CD4-positive, alpha-beta T cell treated with Interleukin-17A for 4 hours (primary cell): ENCODE measurements at places on chromosomes 3 and 15.

- DNase-seq = no peak
These were observed 242.0 kb upstream of the GOLGA6L4 start for GRCh38 chr15:83993591-83993990.

DNA sequence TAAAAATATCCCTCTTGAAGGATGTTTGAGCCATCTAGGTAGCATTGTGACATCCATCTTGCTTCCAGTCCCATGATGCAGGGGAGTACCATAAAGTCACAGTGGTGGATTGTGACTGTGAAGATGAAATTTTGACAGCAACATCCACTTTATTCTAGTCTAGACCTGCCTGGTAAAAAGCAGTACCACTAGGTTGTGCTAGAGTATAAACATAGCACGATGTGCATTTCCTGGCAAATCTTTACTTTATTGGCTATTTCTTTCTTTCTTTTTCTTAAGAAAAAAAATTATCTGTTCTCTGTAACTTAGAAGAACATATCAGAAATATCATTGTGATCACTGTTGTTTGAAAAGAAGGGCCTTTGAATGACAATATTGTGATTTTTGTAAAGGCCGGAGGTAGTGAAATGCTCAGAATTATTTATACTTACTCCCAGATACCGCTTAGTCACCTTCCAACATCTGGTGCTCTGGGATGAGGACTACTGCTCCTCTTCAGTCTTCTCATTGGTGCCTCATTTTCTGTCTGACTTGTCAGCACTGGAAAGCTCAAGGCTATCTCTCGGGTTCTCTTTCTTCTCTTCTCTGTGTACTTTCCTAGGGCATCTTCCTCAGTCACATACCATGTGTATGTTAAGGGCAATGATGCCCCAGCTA, 35.6 kb downstream of the AGBL1 start:
- DNase-seq = no peak

DNA sequence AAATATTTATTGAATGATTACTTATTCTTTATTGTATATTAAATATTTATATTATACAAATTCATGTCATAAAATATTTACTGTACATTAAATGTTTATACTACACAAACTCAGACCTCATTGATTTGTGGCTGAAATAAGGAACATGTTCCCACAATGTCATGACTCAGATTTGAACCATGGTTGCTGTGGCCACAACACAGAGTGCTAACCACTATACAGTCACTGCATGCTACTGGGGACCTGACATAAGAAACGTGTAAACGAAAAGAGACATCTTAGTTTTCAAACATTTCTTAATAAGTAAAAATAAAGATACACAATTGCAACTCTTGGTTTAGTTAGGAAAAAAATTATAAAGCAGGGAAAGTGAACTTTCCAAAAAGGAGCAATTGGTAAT, 99.1 kb upstream of the AGTR1 start:
- DNase-seq = no peak

DNA sequence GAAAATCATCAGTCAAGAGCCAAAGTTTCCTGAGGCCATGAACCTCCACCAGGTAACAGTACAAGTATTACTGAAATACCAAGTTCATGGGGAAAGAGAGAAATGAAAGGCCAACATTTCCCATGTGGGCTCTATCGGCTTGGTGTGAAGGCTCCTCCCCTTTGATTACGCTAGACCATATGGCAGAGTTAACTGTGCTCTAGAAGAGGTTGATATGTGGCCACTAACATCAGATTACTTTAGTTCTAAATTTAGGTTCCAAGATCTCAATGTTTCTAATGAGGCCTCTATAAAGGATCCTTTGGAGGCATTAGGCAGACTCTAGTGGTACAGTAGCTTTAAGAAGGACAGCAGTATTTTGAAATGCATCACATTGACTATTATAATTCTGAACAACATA, 127.1 kb downstream of the SEMA6D start:
- DNase-seq = no peak

- DNase-seq = no peak
These were observed 214.6 kb downstream of the KCNAB1 start for GRCh38 chr3:156334841-156335545.

GRCh38 chr3:148062590-148062989, 635.1 kb upstream of the AGTR1 start:
- DNase-seq = no peak

GRCh38 chr3:155778462-155778861, 27.6 kb downstream of the C3orf33 start:
- no peak for DNase-seq

- no peak for DNase-seq
These were observed 7.3 kb downstream of the FBLN2 start for GRCh38 chr3:13556207-13556606.

DNA sequence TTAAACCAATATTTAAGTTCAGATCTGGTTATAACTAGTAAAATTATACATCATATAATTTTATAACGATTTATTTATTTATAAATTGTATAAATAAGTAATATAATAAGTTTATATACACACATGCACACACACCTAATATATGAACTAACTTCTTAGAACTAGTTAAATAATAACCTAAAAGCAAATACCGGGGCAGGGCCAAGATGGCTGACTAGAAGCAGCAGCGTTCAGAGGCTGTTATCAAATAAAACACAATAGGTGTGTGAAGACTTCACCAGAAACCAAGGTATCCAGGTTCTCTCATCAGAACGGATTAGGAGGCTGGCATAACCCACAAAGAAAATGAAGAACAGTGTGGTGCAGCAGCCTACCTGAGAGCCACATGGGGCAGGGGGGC, 653.6 kb upstream of the CBLB start:
- no peak for DNase-seq

DNA sequence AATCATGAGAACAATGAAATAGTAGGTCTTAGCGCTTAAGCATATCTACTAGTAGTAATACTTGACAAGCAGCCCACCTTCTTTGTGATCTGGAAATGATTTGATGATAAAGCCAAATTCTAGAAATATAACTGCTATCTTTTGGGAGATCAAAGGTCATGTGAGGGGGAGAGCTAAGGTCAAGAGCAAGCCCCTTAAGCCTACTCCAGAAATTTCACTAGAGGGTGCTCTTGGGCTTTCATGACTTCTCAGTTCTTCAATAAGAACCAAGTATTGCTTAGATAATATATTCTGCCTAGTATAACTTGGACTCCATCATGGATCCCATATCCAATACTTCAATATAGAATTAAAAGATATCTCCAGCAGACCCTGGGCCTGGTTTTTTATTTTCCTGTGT, 319.6 kb downstream of the ZBTB20 start:
- DNase-seq = no peak

DNA sequence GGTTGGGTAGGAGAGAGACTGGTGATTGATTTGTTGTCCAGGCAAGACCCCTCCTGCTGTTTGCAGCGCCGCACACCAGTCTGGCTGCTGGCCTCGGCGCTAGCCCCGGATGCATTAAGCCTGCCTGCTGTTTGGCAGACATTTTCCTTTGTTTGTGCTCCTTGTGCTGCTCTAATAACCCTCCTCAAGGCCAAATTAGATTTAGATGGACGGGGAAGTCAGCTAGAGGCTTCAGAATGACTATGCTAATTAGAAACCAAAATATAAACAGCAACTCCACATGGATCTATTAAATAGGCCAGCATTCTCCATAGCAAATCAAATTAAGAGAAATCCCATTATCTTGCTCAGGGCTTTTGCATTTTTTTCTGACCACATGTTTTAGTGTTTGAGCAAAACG, 445.2 kb downstream of the SQOR start:
- DNase-seq = no peak

- DNase-seq = no peak
These were observed 29.3 kb downstream of the SLC4A7 start for GRCh38 chr3:27454914-27455313.

- no peak for DNase-seq
These were observed 26.0 kb upstream of the SEC62 start for GRCh38 chr3:169940470-169941181.

- DNase-seq = no peak
These were observed 21.7 kb downstream of the RARRES1 start for GRCh38 chr3:158710601-158711000.

DNA sequence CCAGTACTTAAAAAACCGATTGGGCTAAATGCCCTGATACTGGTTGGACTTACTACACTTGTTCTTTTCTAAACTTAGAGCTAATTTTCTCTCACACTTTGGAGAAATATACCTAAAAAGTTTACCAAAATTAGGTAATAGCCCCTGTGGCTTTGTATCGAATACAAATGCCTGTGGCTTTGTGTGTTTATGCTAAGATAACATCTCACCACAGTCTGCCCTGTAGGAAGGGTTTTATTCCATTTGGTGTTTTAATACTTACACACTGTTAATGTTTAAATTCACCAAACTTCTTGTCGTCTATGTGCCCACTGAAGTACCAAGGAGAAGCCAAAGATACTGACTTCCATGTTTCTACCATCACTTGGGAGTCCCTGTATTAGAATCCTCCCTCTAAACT, 66.4 kb downstream of the BCHE start:
- no peak for DNase-seq

DNA sequence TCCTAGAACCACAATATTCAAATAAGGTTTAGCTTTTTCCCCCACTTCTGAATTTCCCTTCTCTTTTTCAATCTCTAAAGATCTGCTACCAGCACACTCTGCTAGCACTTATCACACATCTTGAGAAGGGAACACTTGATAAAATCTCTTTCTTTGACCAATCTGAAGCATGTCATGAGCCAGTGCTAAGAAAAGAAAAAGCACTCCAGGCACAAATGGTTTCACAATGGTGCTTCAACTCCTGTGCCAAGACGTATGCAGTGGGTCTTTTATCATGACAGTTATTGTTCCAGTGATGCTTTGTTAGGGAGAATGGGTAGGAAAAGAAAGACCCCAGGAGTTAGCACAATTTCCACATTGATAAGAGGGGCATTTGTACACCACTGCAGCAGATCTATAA, 248.4 kb downstream of the ZNF385D start:
- no peak for DNase-seq

DNA sequence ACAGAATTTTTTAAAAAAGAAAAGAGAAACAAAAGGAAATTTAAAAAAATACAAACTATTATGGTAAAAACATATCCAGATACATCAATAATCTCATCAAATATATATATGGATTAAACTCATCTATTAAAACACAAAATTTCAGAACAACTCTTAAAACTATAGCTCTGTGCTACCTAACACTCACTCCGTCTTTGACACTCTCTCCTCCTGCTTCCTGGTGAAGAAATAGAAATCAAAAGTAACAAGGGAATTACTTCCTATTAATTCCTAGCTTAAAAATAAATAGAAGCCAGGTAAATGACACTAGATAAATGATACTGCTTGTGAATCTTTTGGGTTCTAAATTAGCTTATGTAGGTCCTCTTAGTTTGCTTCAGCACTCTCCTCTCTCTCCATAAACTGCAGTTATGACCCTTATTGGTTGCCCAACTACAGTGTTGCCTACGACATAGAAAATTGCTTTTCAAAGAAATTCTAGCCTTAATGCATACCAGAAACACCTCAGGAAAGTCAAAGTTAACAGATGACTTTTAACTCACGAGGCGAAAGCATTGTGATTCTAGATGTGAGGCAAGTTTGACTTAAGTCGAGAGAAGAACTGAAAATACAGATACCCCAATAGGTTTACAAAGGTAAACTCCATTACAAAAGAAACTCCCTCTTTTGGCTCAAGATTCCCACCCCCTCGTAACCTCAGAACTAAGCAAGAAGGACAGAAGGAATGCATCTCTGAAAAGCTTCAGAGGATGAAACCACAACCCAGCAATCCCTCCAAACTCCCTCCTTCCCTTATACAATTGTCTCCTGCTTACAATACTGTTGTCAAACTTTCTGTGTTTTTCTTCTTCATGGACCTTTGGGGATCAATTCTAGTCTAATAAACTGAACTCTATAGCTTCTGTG, 394.7 kb downstream of the FGF12 start:
- no peak for DNase-seq

GRCh38 chr3:150146991-150147761, 176.5 kb upstream of the PFN2 start:
- no peak for DNase-seq
